Fibroblast of lung (primary cell): ENCODE measurements at places on chromosomes 1 and 21. TPM values are rescaled to one million over a fixed set of nuclear protein-coding genes. Genes with fewer than 3 reads are reported as not detected.

STUM gene
- total RNA-seq, result under 0.01 TPM in 1 of 2 replicates, not detected in the other

CACNA1S gene
- not detected in 2 replicates for total RNA-seq

MAP10 gene
- 2.6 TPM in 2 replicates for total RNA-seq

TTLL10 gene
- total RNA-seq, result under 0.01 TPM in 1 of 2 replicates, not detected in the other

OR10Z1 gene
- under 0.01 TPM in 1 of 2 replicates, not detected in the other for total RNA-seq

RNF223 gene
- not detected in 2 replicates for total RNA-seq

GPR61 gene
- total RNA-seq, result 0.26 TPM in 1 of 2 replicates, not detected in the other

CDA gene
- total RNA-seq, result 0.50 TPM in 1 of 2 replicates, not detected in the other

WNT9A gene
- total RNA-seq, result 1.0 and 5.3 TPM in 2 replicates

TMEM61 gene
- not detected in 2 replicates for total RNA-seq

C1orf94 gene
- total RNA-seq, result under 0.01 and 0.26 TPM in 2 replicates
